Activated CD4-positive, alpha-beta memory T cell treated with anti-CD3 and anti-CD28 coated beads for 36 hours (primary cell): ENCODE measurements at places on chromosomes 11 and 22. TPM values are rescaled to one million over a fixed set of nuclear protein-coding genes. Genes with fewer than 3 reads are reported as not detected.
A peak's percentile ranks its signal among the peaks of the same experiment; 100 is the strongest.

KCNA4 gene
- total RNA-seq: not detected

PDE2A gene
- 0.97 TPM for total RNA-seq

DEAF1 gene
- 50.5 TPM for total RNA-seq

RTN4RL2 gene
- 0.36 TPM for total RNA-seq

FAM180B gene
- total RNA-seq: not detected

BTBD10 gene
- total RNA-seq: 24.3 TPM

ANO9 gene
- total RNA-seq: 45.6 TPM

USH1C gene
- not detected for total RNA-seq

TUB gene
- total RNA-seq: 0.58 TPM

OLFML1 gene
- not detected for total RNA-seq

DNA sequence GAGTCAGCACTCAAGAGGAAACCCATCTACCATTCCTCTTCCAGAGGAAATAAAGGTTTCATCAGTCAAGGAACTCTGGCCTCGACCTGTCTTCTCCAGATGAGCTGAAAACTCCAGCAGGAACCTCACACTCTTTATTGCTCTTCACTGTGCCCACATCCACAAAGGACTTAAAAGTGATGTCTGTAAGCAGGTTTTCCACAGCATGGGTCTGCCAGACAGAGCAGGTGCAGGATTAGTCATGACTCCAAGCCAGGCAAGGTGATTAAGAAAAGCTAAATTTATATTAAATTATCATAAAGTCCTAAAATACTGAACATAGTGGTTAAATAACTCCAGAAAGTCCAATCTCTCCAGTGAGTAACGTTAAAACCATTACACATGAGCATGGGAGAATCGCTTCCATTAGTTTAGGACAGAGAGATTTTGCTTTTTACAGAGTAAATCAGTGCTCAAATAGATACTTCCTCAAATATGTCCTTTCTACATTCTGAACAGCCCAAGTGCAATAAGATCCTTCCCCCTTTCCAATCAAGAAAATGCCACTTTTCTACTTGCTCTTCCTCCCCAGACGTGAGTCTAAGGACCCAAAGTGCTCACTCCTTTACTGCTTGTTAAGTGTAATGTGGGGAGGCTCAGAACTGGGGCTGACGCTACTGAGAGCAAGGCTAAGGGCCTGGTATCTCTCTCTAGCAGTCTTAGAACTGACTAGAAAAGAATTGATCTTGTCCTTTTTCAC, 10.7 kb upstream of the CKAP5 start:
- H3K4me1 ChIP-seq: no peaks in the 10 kb centered on the region
- H3K27me3 ChIP-seq: no peaks in the 10 kb centered on the region
- H3K27ac ChIP-seq: no peak overlapping the region

DNA sequence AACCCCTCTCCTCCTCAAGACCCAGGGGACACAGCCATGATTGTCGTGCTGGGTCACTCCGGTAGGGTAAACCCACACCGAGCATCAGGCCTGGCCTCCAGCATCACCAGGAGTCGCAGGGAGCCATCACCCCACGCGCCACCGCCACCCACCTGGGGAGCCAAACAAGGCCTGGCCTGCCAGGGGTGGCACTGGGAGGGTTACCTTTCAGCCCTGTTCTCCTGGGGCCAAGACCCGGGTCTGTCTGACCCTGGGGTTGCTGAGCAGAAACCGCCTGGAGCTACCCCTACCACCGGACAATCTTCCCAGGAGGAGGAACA, 39.3 kb upstream of the NNMT start:
- H3K27ac ChIP-seq: no peak overlapping the region
- no peaks in the 10 kb centered on the region for H3K36me3 ChIP-seq
- no peak overlapping the region for H3K4me3 ChIP-seq
- H3K27me3 ChIP-seq: no peaks in the 10 kb centered on the region
- H3K4me1 ChIP-seq: no peaks in the 10 kb centered on the region

DNA sequence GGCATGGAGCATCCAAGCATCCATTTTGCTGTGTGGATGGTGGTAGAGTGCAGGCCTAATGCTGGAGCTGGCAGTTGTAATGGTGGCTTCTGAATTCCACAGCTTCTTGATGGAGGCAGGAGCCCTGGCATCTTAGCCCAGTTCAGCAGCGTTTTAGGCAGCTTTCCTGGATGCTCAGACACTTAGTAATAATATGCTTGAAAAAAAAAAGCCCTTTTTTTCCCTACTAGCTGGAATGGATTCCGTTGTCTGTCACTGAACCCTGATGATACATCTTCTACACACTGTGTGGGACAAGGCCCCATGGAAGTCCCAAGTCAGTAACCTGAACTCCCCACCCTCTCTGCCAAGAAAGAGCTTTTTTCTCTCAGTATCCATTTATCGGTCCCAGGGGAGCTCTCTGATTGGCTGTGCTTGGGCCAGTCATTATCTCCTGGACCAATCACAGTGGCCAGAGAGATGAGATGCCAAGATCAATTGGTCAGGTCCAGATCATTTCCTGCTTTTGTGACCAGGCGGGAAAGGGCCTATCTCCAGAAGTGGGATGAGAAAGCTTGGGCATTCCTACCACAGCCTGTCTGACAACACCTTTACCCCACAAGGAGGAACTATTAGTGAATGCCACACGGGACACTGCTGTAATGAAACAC, 34.2 kb downstream of the MCM5 start:
- no peaks in the 10 kb centered on the region for H3K27me3 ChIP-seq
- no peak for DNase-seq
- H3K36me3 ChIP-seq: peaks cover 72% of the 10 kb centered on the region

DNA sequence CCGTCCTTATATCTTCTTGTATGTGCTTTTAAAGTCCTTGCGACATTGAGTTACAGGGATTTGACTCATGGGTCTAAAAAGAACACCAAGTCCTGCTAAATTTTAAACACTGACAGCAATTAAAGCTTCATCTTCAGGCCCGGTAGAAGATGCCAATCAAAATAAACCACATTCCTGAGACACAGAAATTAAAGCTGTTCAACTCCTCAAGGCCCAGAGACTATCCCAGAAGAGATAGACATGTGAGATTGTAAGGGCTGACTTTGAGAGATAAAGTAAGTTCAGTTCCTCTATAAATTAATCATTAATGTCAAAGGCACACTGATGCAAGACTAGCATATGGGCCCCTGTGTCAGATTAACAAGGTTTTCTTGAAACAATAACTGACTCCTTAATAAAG, 49.8 kb downstream of the OSBPL5 start:
- no peak overlapping the region for H3K4me3 ChIP-seq
- no peak for DNase-seq
- H3K36me3 ChIP-seq: peaks cover 11% of the 10 kb centered on the region

GRCh38 chr22:47610764-47611163, 848.3 kb downstream of the TBC1D22A start:
- no peak overlapping the region for H3K27ac ChIP-seq
- DNase-seq: no peak
- H3K36me3 ChIP-seq: no peaks in the 10 kb centered on the region

DNA sequence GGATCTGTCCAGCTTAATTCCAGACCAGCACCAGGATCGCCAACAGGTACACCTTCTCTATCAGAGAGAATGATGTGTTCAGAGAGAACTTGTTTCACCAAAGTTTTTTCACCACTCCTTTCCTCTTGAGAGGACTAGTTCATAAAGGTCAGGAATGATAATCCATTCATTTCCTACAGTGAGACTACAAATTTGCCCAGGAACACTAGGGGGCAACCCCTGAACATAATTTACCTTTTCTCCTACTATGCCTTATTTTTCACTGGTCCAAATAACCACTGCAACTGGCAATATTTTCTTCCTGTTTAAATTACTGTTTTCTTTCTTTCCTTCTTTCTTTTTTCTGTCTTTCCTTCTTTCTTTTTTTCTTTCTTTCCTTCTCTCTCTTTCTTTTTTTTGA, 22.5 kb downstream of the CAVIN3 start:
- no peak overlapping the region for H3K4me3 ChIP-seq
- no peak for DNase-seq
- H3K36me3 ChIP-seq: no peaks in the 10 kb centered on the region
- H3K4me1 ChIP-seq: no peaks in the 10 kb centered on the region
- H3K27ac ChIP-seq: no peak overlapping the region
- H3K27me3 ChIP-seq: peaks cover 5% of the 10 kb centered on the region

GRCh38 chr22:37019309-37020191, at the start of the genes MPST and TST:
Gene MPST (plus strand): TSS chr22:37019742. CDS start chr22:37019837, 95 bp downstream.
Gene TST (minus strand): TSS chr22:37019447. CDS start chr22:37018732, 715 bp downstream.
- no peak within 1 kb of the TSS for H3K27ac ChIP-seq
- H3K36me3 ChIP-seq: no peaks in the 10 kb centered on the region
- H3K27me3 ChIP-seq: peaks cover 3% of the 10 kb centered on the region
- peaks cover 9% of the 10 kb centered on the region for H3K4me1 ChIP-seq
- peak within 1 kb of the TSS; percentile 89 for H3K4me3 ChIP-seq

DNA sequence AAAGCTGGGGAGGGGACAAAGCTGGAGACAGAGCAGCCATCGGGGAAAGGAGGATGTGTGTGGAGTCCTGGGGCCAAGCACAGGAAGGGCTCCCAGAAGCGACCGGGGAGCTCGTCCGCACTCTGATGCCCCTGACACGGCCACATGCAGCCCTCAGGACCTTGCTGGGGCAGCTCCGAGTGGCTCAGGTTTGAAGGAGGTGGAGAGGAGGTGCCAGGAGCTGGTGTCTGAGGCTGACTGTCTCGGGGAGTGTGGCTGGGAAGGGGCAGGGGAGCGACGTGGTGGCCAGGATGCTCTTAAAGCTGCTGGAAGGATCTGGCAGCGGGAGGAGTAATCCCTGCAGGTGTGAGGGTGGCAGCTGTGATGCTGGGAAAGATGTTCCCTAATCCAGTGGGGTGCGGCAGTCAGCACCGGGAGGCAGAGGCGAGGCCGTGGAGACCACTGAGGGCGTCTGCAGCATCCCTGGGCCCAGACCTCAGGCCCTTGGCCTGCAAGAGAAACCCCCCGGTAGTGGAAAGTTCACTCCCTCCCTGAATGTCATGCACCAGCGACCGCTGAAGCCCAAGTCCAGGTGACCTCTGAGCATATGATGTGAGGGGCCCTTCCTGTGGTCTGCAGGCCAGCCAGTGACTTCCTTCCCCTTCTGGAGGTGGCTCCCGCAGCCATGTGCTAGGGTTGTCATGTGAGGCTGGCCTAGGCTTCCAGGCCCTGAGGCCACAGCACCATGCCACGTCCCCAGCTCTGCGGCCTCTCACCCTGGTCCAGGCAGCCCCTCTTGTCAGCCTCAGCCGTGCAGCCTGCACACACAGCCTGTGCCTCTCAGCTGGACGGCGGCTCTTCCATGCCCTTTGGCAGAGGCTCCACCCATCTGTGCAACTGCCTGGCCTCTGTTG, 17.2 kb upstream of the CTSD start:
- no peak overlapping the region for H3K27ac ChIP-seq
- peaks cover 2% of the 10 kb centered on the region for H3K27me3 ChIP-seq
- H3K36me3 ChIP-seq: no peaks in the 10 kb centered on the region

DNA sequence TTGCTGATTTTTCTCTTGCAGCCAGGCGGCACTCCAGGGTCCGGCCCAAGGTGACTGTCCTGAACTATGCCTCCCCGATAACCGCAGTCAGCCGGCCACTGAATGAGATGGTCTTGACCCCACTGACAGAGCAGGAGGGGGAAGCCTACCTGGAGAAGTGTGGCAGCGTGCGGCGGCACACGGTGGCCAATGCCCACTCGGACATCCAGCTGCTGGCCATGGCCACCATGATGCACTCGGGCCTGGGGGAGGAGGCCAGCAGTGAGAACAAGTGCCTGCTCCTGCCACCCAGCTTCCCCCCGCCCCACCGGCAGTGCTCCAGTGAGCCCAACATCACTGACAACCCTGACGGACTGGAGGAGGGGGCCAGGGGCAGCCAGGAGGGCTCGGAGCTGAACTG, 47.8 kb downstream of the TRAF6 start:
- H3K27me3 ChIP-seq: no peaks in the 10 kb centered on the region
- peaks cover 11% of the 10 kb centered on the region for H3K4me1 ChIP-seq
- peaks cover 12% of the 10 kb centered on the region for H3K36me3 ChIP-seq
- no peak overlapping the region for H3K27ac ChIP-seq
- DNase-seq: no peak

DNA sequence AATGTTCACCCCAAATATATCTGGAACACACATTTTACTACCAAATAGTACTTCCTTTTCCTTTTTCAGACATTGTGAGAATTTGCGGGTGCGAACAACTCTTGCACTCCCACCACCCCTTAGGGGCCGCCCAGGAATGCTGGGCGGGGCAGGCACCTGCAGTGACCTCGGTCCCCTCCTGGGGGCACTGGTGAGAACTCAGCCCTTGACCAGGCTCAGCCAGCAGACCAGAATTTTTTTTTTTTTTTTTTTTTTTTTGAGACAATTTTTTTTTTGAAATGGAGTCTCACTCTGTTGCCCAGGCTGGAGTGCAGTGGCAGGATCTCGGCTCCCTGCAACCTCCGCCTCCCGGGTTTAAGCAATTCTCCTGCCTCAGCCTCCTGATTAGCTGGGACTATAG, 75.8 kb downstream of the ARHGAP8 start:
- H3K27ac ChIP-seq: no peak overlapping the region
- H3K36me3 ChIP-seq: no peaks in the 10 kb centered on the region
- H3K27me3 ChIP-seq: peaks cover 10% of the 10 kb centered on the region
- H3K4me3 ChIP-seq: no peak overlapping the region
- peak; percentile 47 for DNase-seq
- no peaks in the 10 kb centered on the region for H3K4me1 ChIP-seq

- no peak overlapping the region for H3K27ac ChIP-seq
- no peaks in the 10 kb centered on the region for H3K27me3 ChIP-seq
- H3K4me3 ChIP-seq: no peak overlapping the region
- DNase-seq: no peak
- no peaks in the 10 kb centered on the region for H3K36me3 ChIP-seq
- H3K4me1 ChIP-seq: no peaks in the 10 kb centered on the region
Observed at GRCh38 chr11:91295591-91295990, 929.0 kb upstream of the FAT3 start.

DNA sequence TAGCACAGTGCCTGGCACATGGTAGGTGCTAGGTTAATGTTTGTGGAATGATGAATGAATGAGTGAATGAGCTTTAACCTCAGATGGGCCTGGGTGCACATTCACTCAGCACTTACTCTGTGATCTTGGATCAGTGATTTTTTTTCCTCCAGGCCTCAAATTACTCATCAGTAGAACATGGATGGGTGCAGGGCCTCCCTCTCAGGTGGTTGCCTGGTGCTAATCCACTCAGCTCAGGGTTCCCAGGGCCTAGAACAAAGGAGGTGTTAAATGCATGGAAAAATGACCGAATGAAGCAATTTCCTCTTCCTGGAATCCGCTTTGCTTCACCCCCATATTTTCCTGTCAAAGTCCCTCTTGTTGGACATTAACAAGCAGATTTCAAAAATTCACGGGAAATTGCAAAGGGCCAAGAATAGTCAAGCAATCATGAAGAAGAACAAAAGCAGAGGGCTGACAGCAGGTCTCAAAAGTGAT, 93.5 kb downstream of the MYEOV start:
- H3K4me1 ChIP-seq: no peaks in the 10 kb centered on the region
- H3K27ac ChIP-seq: no peak overlapping the region
- peaks cover 3% of the 10 kb centered on the region for H3K27me3 ChIP-seq
- peak; percentile 1 for DNase-seq
- H3K36me3 ChIP-seq: no peaks in the 10 kb centered on the region
- H3K4me3 ChIP-seq: no peak overlapping the region

DNA sequence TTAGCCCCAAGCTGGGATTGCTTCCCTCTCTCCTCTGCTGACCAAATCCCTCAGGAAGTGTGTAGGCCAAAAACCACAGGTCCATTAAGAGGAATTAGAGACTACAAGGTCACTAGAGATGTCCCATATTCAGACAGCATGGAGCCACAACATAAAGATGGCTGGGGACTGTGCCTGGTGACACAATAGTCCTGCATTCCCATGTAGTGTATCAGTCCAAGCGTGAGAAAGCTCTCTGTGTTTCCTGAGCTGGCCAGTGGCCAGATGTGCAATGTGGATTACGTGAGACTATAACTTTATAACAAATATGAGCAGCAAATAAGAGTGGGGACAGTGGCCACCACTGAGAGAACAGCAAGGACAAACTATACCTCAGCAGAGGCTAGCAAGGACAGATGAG, 7.6 kb upstream of the MS4A10 start:
- H3K27me3 ChIP-seq: peaks cover 4% of the 10 kb centered on the region
- H3K4me3 ChIP-seq: no peak overlapping the region
- DNase-seq: no peak
- no peak overlapping the region for H3K27ac ChIP-seq
